ENCODE measurements at places on chromosomes 4 and X. TPM values are rescaled to one million over a fixed set of nuclear protein-coding genes. Genes with fewer than 3 reads are reported as not detected.

Gene NAP1L3
- total RNA-seq: 7.8 TPM

Gene DMP1
- total RNA-seq: not detected

Gene GPR78
- 0.31 TPM for total RNA-seq

Gene WDR19
- 81.3 TPM for total RNA-seq

Gene SHROOM2
- total RNA-seq: 10.5 TPM

Gene POLA1
- total RNA-seq: 44.8 TPM

Gene TMEM156
- not detected for total RNA-seq

Gene FGD1
- total RNA-seq: 24.7 TPM

Gene HSPA4L
- total RNA-seq: 3.5 TPM

Gene CXCL8
- total RNA-seq: 1.1 TPM

Gene ESX1
- total RNA-seq: not detected

Gene TFE3
- total RNA-seq: 39.7 TPM

Gene KCND1
- total RNA-seq: 8.2 TPM

Gene PABPC5
- 2.6 TPM for total RNA-seq

Gene BBS12
- total RNA-seq: 4.6 TPM

DNA sequence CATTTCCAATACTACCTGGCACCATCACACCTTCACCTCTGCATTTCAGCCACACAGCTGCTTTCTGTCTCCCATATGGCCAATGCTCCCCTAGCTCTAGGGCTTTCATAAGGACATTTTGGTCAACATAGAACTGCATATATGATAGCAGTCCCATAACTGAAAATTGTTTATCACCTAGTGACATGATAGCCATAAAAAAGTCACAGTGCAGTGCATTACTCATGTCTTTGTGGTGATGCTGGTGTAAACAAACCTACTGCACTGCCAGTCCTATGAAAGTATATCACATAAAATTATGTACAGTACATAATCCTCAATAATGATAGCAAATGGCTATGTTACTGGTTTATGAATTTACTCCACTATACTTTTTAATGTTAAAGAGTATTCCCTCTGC lies 221.0 kb downstream of the NAF1 start:
- no peak for DNase-seq

DNA sequence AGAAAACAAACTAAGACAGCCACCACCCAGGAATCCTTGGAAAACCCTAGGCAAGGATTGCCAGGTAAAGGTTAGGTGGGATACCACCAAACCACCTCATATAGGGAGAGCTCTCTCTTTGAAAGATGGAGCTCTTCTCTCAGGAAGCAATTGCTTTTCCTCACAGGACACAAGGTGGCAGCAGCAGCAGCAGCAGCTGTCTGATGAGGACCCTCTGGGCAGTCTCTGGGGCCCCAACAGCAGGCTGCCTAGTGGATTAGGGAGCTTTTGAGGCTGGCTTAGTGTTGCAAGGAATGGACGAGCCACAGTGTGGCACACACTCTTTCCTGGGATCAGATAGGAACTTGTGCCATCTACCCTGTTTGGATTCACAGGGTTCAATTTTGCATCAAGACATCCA lies 41.4 kb upstream of the CHRDL1 start:
- DNase-seq: no peak

- no peak for DNase-seq
These were observed 319.6 kb upstream of the HS3ST1 start for GRCh38 chr4:11748164-11748872.

DNA sequence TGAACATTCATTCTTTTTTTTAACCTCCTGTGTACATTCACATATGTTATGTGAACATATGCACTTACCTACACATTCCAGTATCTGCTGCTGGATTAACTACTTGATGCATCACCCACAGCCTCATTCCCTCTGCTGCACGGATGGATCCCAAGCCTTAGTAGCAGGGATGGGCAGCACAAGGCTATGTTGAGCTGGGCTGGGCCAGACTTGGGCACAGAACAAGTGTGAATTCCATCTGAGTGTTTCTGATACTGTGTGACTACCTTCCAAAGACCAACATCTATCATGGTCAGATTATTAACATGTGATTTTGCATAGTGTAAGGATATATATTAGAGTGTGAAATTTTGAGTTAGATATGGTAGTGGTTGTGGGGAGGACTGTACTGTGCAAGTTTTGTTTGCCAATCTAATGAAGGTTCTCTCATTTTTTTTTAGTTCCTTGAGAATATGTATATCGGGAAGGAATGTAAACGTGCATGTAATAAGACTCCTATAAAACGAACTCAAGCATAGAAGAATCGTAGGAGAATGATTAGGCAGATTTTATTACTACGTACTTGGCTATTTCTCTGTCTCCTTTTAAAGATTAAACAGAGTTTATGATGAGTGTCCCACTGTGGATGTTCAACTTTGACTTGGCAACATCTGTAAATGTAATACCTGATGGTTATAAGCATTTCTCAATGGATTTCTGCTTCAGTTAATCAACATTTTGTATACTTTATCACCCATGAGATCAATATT lies 23.4 kb upstream of the STBD1 start:
- no peak for DNase-seq

DNA sequence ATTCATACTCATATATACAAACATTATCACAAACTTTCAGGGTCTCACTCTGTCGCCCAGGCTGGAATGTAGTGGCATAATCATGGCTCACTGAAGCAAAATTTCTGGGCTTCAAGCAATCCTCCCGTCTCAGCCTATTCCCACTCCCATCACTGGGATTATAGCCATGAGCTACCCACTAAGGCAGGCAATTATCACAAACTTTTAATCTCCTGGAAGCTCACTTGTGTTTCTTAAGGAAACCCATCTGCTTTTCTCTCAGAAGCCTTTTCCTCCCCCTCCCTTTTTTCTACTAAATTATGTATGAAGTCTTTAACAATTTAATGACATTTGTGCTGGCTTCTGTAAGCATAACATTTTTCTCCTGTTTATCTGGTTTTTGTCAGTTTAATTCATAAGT lies 170.5 kb downstream of the AREG start:
- no peak for DNase-seq

GRCh38 chrX:42495139-42495538 lies 282.8 kb downstream of the PPP1R2C start:
- no peak for DNase-seq

- DNase-seq: no peak
These were observed 600 bp upstream of the BEX2 start for GRCh38 chrX:103311399-103311780.

DNA sequence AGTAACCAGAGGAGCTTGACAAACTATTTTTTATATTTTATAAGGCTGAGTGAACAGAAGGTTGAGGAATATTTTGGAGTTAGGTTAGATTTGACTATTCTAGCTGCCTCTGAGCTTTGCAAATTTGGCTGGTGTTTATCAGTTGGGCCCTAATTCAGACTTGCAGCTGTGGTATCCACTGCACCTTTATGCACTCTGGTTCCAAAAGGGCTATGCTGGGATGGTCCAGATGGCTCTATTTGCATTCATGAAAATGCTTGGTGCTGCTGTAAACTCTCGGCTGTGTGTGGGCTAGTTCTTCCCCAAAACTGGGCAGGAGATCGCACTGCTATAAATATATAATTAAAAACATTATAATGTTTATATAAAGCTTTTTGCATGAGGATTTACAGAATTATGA lies 106.3 kb downstream of the REPS2 start:
- DNase-seq: no peak

- DNase-seq: no peak
These were observed 1910.0 kb upstream of the TENM3 start for GRCh38 chr4:180333162-180333561.

DNA sequence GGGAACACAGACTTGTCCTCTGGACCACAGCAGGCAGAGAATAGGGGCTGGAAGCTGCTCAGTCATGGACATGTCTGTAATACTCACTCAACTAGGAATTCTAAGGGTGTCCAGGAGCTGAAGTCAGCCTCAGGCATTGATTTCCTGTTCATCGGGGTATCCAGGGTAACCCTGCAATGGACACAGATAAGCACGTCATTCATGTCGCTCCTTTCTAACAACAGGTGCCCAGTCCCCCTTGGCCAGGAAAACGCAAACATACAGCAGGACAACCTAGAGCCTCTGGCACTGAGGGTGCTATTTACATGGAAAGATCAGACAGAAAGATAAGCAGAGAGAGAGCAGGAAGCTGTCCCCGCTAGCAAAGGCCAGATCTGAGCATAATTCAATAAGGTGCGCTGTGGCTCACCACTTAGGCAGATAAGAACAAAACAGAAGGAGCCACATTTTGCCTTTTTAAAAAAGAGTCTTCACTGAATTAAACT lies 21.3 kb downstream of the QDPR start:
- no peak for DNase-seq

- DNase-seq: no peak
These were observed 41.1 kb downstream of the PJA1 start for GRCh38 chrX:69124108-69124507.

DNA sequence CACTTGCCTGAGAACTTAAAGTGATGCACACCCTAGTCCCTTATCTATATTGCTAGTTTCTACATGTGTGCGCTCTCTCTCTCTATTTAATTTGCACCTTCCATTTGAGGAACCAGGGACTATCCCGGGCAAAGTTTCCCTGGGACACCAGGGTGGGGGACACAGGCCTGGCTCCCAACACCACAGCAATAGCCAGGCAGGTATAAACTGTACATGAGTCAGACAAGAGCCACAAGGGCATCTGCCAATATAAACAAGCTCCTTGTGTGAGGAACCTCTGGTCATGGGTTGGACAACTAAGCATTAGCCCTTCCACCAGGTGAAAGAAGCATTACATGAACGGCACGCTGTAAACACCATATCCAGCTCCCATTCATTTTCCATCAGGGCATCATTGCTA lies 455.5 kb downstream of the STIM2 start:
- no peak for DNase-seq

- no peak for DNase-seq
These were observed 6.0 kb downstream of the HTRA3 start for GRCh38 chr4:8275548-8275910.

DNA sequence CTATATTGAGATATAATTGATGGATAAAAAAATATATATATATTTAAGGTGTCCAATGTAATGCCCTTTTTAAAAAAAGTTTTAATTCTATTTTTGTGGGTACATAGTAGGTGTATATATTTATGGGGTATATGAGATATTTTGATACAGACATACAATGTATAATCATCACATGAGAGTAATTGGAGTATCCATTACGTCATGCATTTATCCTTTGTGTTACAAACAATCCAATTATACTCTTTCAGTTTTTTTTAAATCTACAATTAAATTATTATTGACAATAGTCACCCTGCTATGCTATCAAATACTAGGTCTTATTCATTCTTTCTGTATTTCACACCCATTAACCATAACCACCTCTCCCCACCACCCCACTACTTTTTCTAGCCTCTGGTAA lies 66.3 kb upstream of the DIPK2B start:
- no peak for DNase-seq

GRCh38 chr4:170109586-170110284 lies 20.0 kb upstream of the AADAT start:
- no peak for DNase-seq

GRCh38 chr4:7153711-7154110 lies 38.6 kb upstream of the SORCS2 start:
- DNase-seq: no peak

GRCh38 chr4:88858752-88859151 lies 161.1 kb upstream of the NAP1L5 start:
- DNase-seq: no peak

DNA sequence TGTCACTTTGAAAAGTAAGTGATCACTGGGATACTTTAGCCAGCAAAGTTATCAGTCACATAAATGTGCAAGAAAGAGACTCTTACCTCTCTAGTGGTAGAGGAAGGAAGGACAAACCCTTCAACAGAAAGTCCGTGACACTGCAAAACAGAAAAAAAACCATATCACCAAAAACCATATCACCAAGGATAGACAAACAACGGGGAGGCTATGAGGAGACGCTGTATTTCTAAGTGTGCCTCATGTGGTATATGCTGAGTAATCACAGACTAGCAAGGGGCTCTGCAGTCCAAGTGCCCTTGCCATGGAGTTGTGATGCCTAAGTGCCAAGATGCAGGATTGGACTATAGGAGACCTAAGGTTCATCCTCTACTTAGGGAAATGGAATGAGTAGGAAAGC lies 11.5 kb upstream of the HDAC8 start:
- no peak for DNase-seq

DNA sequence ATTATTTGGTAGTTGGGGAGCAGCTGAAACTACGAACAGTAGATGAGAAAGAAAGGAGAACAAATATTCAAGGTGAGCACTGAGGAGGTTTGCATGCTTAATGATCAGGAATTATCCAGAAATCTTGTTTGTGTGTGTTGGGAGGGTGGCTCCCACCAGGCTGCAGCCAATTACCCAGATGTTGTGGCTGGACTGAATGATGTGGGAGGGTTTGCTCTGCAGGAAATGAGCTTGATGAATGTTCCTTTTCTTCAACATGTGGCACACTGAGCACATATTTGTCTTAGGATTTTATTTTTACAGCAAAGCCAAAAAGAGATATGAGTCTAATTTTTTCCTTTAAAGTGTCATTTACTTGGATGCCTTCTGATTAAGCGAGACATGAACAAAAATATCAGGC lies 48.3 kb upstream of the AMOT start:
- DNase-seq: no peak

GRCh38 chr4:1321946-1322650 lies 24.9 kb upstream of the UVSSA start:
- DNase-seq: no peak

DNA sequence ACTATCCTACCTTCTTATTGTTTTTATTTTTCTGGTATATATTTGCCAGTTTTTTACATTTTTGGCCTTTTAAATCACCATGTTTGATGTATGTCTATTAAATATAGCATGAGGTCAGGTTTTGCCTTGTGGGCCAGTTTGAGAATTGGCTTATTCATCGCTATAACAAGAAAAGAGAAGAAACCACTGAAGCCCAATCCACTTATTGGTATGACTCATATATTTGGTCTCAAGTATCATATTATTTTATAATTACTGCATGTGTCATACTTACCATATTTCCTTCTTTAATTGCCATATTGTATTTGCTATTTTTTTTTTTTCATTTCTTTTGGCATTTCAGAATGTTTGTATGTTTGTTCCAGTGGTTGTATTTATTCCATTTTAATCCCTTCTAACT lies 99.3 kb downstream of the IRF2 start:
- no peak for DNase-seq

GRCh38 chr4:139522457-139522856 lies 33.6 kb downstream of the SETD7 start:
- DNase-seq: no peak

GRCh38 chr4:6772223-6772928 lies 10.2 kb upstream of the KIAA0232 start:
- no peak for DNase-seq

- no peak for DNase-seq
These were observed 8.6 kb downstream of the SLC9B2 start for GRCh38 chr4:103067841-103068547.

DNA sequence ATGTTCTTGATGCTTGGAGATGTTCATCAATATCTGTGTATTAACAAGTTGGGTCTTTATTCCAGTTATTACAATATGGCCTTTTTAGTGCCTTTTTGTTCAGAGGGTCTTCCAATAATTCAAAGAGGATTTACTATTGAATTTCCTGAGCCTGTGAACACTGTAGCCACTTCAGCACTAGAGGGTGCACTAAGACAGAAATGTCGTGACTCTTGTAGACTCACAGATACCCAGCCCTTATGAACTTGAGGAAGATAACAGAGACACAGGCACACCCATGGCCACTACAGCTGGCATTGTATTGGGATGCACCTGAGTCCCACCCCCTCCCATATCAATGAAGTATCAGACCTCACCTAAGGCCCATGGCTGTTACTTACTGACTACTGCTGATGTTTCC lies 54.4 kb upstream of the ACTRT1 start:
- DNase-seq: no peak

GRCh38 chr4:76624241-76624681 lies 189.2 kb downstream of the SHROOM3 start:
- DNase-seq: no peak

GRCh38 chr4:85482010-85482738 lies 7.2 kb downstream of the ARHGAP24 start:
- DNase-seq: no peak
